ENCODE measurements at places on chromosomes 3 and 15. TPM values are rescaled to one million over a fixed set of nuclear protein-coding genes. Genes with fewer than 3 reads are reported as not detected.

The GOLGA6L4 gene
- 2.3 TPM for polyA plus RNA-seq

The LTK gene
- polyA plus RNA-seq: 0.86 TPM

The SPSB4 gene
- 2.8 TPM for polyA plus RNA-seq

The FLNB gene
- polyA plus RNA-seq: 67.5 TPM

The BHLHE40 gene
- 39.0 TPM for polyA plus RNA-seq

The SLC22A14 gene
- polyA plus RNA-seq: 0.11 TPM

The SLC33A1 gene
- polyA plus RNA-seq: 10.2 TPM

The MYL3 gene
- 7.8 TPM for polyA plus RNA-seq

The FRMD5 gene
- 0.12 TPM for polyA plus RNA-seq

The HIGD2B gene
- polyA plus RNA-seq: 0.09 TPM

The SGO1 gene
- 0.12 TPM for polyA plus RNA-seq

The SAMD7 gene
- polyA plus RNA-seq: not detected

The MOBP gene
- polyA plus RNA-seq: 0.07 TPM

The SENP8 gene
- 1.0 TPM for polyA plus RNA-seq

The COLQ gene
- polyA plus RNA-seq: 1.1 TPM

The ZPLD1 gene
- not detected for polyA plus RNA-seq

The ZDHHC19 gene
- polyA plus RNA-seq: 0.89 TPM

The RTP4 gene
- 4.9 TPM for polyA plus RNA-seq

The SRPRB gene
- polyA plus RNA-seq: 14.8 TPM

The CSPG4 gene
- polyA plus RNA-seq: 82.9 TPM

The KLHL40 gene
- 0.41 TPM for polyA plus RNA-seq

The GOLGA8G gene
- not detected for polyA plus RNA-seq

The SERINC4 gene
- 0.44 TPM for polyA plus RNA-seq

The NOX5 gene
- polyA plus RNA-seq: 0.02 TPM

The IGF2BP2 gene
- polyA plus RNA-seq: 6.0 TPM

The CNTN3 gene
- polyA plus RNA-seq: 0.41 TPM

The CA12 gene
- 9.6 TPM for polyA plus RNA-seq

The MESP1 gene
- polyA plus RNA-seq: 2.4 TPM

The RAF1 gene
- polyA plus RNA-seq: 42.4 TPM
